ENCODE measurements at places on chromosomes 16 and 17. TPM values are rescaled to one million over a fixed set of nuclear protein-coding genes. Genes with fewer than 3 reads are reported as not detected.

DNA sequence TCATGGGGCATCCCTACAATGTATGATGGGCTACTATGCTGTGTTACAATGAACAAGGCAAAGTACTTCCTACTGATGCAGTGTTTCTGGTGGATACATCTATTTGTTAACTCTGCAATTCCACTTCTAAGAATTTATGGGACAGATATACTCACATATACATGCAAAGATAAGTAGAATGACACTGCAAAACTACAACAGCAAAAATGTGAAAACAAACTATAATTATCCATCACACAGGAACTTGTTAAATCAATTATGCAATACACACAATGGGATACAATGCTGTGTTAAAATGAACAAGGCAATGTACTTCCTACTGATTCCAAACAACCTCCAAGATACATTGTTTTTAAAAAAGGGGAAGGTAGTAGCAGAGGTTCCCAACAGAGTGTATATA lies 3.2 kb downstream of the DDX52 start:
- no peak for DNase-seq

Gene CACNG4
- polyA plus RNA-seq = 0.16 TPM

- no peak for DNase-seq
These were observed 13.8 kb upstream of the MC1R start for GRCh38 chr16:89904606-89905510.

- DNase-seq = no peak
These were observed 548 bp upstream of the KRTAP4-11 start for GRCh38 chr17:41118721-41119120.

- no peak for DNase-seq
These were observed 29.4 kb downstream of the RPH3AL start for GRCh38 chr17:323181-323580.

Gene REXO5
- 2.1 TPM for polyA plus RNA-seq

DNA sequence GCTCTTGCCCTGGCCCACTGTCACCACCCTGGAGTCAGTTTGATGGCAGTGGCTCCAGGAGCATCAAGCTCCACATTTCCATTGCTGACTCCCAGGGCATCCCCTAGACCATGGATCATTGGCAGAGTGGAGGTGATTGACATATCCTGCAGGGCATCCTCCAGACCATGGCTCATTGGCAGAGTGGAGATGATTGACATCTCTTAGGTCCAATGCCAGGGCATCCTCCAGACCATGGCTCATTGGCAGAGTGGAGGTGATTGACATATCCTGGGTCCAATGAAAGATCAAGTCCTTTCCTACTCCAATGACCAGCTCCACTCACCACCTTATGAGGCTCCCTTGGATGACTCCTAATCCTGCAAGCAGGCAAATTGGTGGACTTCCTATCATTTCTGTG lies 174.3 kb upstream of the NLRP1 start:
- no peak for DNase-seq

All from right cardiac atrium (tissue), 5 donors.